8988T (cell line): ENCODE measurements at places on chromosomes 1 and 21.

DNA sequence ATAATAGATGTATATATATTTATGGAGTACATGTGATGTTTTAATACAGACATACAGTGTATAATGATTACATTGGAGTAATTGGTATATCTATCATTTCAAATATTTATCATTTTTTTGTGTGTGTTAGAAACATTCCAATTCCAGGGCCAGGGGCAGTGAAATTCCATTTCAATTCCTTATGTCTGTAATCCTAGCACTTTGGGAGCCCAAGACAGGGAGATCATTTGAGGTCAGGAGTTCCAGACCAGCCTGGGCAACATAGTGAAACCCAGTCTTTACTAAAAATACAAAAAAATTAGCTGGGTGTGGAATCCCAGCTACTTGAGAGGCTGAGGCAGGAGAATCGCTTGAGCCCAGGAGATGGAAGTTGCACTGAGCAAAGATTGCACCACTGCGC is 30.4 kb upstream of the PDC start:
- no peak for DNase-seq

DNA sequence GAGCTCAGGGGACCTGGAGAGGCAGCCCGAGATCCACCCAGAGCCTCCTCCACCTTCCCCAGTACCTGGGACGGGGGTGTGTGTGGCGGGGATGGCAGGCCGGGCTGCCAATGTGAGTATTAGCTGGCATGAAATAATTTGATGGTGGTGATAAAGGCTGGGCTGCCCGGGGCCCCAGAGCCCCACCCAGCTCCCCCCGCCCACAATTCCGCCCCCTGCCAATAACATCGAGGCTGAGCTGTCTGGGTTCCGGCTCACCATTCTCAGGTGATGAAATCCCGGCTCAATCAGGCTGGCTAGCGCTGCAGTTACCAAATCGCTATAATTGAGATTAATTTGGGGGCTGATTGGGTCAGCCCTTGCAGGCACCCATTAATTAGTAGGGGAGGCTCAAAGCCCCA is 103.8 kb upstream of the CASZ1 start:
- DNase-seq, result no peak

- DNase-seq, result no peak
Observed at GRCh38 chr1:2388004-2388913, 3.1 kb downstream of the MORN1 start.

DNA sequence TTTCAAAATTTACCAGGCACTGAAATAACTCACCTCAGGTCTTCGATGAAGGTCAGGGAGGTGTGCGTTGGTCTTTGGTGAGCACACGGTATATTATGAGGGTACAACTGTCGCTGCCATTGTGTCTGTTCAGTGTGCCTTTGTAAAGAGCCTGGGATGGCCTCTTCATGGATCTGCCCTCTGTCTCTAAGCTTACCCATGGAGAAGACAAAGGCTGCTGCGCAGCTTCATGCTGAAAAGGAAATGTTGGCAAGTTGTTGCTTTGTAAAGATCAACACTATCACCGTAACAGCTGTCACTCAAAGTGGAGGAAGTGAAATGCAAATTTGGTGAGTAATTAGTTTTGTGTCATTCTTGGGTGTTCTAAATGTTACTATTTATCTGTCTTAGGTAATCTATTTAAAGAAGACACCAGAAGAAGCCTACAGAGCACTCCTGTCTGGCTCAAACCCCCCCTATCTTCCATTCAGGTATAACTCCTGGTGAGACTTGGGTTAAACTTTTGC is 71.6 kb downstream of the CDC14A start:
- no peak for DNase-seq

- no peak for DNase-seq
Observed at GRCh38 chr1:107953556-107953955, 11.4 kb downstream of the VAV3 start.

- no peak for DNase-seq
Observed at GRCh38 chr21:44279354-44280260, 6.1 kb upstream of the AIRE start.

DNA sequence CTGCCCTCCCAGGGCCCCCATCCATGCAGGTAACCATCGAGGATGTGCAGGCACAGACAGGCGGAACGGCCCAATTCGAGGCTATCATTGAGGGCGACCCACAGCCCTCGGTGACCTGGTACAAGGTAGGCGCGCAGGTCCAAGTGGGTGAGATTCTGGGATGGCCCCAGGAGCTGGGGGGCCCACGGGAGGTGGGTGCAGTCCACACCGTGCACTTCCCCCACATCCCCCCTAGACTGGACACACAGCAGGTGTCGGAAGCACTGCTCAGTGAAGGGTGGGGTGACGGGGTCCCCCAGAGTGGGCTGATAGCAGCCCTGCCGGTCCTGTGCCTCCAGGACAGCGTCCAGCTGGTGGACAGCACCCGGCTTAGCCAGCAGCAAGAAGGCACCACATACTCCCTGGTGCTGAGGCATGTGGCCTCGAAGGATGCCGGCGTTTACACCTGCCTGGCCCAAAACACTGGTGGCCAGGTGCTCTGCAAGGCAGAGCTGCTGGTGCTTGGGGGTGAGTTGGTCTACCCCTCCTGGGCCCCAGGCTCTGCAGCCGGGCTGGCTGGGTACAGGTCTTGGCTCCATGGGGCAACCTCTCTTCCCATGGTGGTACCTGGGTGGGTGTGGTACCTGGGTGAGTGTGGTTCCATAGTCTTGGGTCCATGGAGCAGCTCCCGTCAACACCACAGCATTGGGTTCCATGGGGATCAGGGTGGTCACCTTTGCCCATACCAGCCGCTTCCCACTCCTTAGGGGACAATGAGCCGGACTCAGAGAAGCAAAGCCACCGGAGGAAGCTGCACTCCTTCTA is 40.4 kb downstream of the TRIM11 start:
- peak; percentile 24 for DNase-seq

- no peak for DNase-seq
Observed at GRCh38 chr1:28343405-28343804, 14.6 kb downstream of the MED18 start.

- DNase-seq, result peak; percentile 35
Observed at GRCh38 chr21:44618504-44618903, 6.6 kb downstream of the KRTAP10-8 start.

DNA sequence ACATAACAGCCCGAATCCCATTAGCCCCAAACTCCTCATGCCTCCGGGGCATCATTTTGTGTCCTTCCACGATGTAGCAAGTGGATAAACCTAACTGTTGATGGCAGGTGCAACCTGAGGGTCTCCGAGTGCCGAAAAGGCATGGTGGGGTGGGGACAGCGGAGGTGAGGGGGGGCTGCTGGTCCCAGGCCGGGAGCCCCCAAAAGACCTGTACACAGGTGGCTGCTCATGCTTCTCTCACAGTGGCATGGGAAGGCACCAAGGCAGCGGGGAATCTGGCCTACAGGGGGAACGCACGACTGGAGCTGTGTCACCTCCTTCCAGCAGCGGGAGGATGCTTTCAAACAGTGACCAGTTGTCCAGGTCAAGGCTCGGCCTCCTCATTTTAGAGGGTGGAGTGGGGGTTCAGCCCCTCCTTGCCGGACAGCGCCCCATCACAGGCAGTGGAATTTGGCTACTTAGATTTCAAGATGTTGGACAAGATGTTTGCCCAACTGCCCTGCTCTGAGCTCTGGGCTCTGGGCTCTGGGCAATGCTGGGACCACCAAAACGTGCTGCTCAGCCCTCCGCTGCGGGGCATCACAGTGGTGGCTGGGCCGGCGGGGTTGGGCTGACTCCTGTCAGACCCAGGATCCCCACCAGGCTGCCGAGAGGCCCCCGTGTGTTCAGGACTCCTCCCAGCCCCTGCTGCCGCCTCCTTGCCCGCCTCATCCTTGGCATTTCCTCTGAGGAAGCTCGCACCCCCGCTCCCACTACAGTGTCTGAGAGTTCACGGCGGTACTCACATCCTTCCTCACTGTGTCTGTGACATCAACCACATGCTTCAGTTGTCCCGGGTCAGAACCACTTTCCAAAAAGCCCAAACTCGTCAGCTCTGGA is 7.6 kb downstream of the DNMT3L start:
- no peak for DNase-seq

DNA sequence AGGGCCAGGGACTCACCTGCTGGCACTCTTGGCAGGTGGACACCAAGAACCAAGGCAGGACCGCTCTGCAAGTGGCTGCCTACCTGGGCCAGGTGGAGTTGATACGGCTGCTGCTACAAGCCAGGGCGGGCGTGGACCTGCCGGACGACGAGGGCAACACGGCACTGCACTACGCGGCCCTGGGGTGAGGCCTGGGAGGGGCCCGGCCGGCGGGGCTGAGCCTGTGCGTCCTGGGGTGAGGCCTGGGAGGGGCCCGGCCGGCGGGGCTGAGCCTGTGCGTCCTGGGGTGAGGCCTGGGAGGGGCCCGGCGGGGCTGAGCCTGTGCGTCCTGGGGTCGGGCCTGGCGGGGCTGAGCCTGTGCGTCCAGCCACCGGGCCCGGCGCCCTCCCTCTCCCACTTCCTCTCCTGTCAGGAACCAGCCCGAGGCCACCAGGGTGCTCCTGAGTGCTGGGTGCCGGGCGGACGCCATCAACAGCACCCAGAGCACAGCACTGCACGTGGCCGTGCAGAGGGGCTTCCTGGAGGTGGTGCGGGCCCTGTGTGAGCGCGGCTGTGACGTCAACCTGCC is 4.6 kb upstream of the MMP23B start:
- DNase-seq, result no peak

DNA sequence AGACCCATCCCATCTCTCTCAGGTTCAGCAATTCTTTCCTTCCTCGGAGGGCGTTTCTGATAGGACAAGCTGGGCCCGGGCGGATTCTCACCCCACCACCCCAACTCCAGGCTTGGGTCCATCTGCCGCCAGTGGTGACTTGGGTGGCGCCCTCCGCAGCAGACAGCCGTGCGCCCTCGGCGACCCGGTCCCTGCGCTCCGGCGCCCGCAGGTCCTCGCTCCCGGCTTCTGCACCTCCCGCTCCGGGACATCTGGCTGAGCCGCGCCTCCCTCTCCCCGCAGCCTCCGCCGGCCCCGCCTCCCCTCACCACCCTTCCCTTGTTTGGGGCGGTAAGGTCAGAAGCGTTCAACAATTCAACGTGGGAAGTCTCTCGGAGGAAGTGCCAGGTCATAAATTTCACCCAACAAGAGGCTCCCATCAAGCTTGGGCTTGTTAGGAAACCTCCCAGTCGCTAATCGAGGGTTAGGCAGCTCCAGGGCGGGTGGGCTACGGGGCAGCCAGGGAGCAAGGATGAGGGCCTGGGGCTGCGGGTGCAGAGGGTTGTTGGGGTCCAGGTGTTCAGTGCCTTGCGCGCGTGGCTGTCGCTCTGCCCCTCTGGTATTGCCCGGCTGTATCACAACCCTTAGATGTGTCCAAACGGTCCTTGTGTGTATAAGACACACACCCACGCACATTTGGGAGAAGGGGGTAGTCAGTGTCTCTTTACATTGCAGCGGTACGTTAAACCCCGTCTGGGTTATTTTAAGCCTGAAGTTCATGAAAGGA is 39.8 kb downstream of the OLIG1 start:
- no peak for DNase-seq

GRCh38 chr1:217554849-217555248 is 76.0 kb downstream of the GPATCH2 start:
- DNase-seq, result no peak

DNA sequence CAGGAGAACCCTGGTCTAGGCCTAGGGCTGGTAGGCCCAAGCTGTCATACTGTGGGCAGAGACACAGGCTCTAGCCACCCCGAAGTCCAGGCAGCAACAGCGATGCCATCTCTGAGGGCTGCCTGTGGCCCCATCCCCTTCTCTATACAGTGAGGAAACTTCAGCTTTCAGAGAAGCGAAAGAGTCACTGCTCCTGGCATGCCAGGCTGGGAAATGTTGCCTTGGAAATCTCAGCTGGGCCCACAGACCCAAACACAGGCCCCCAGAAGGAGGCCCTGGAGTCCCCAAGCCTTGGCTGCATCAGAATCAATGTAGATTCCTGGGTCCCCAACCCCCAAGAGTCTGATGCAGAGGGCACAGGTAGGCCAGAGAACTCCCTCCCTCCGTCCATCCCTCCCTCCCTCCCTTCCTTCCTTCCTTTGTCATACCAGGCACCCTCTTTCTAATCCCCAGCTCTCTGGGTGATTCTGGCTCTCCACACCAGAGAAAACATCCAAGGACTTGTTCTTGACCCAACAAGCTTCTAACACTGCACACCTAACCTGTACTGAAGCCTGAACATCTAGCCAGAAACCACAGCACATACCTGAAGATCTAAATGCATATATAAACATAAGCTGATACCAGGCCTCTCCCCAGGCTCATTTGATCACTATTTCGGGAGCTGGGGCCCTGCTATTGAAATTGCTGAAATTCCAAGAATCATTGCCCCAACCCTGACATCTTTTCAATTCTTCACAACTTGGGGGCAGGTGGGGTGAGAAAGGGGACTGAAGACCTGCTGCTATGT is 143.2 kb upstream of the EDN2 start:
- DNase-seq, result no peak

DNA sequence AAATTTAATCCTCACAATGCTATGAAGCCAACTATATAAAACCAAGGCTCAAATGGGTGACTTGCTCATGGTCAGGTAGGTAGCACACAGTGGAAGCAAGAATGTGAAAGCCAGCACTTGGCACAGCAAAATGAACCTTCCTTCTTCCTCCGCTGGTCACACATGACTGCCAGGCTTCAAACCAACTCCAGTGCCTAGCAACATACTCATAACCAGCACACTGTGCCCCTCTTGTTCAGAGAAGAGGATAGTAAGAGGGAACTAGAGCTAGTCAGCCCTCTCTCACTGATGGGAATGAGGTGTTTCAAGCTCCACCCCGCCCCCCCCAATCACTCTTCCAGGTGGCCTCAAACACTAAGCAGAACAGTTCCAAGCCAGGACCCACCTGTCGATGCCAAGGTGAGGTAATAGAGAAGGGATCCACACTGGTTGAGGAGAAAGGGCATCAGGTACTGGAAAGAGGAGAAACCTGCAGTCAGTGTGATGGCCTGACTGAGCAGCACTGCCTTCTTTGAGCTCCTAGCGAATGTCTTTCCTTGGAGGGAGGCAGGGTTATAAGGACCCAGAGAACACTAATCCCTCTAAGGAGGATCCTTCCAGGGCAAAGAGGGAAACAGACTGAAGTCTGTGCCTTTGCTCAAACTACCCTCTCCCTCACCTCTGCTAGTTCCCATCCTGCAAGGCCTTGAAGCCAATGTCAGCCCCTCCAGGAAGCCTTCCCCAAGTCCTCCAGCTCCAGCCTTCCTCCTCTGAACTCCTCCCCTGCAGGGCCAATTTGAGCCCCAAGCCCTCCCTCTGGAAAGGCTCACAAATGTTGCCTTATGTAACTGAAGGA is 1.2 kb downstream of the TMEM234 start:
- DNase-seq, result no peak

GRCh38 chr1:41679531-41679930 is 195.0 kb upstream of the EDN2 start:
- DNase-seq, result no peak

GRCh38 chr21:16608209-16608830 is 878.5 kb downstream of the USP25 start:
- no peak for DNase-seq

- DNase-seq, result no peak
Observed at GRCh38 chr1:63854091-63854490, 80.3 kb downstream of the ROR1 start.
